8988T (cell line): ENCODE measurements at places on chromosomes 4 and X.

GRCh38 chrX:68940601-68941000, 111.8 kb downstream of the EFNB1 start:
- DNase-seq: no peak

GRCh38 chrX:21590012-21590776, 67.9 kb downstream of the KLHL34 start:
- DNase-seq: no peak

GRCh38 chr4:109942292-109942926, 29.7 kb downstream of the EGF start:
- no peak for DNase-seq

DNA sequence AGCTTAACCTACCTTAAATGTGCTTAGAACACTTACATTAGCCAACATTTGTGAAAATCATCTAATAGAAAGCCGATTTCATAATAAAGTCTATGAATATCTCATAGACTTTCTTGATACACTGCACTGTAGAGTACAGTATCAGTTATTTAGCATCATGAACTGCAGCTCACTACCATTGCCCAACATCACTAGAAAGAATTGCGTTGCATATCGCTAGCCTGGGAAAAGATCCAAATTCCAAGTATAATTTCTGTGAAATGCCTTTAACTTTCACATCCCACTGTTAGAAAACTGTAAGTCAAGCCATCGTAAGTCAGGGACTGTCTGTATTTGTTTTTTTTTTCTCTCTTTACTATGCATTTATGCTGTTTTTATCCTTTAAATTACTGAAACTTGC, 918.6 kb upstream of the PABPC4L start:
- DNase-seq: no peak

DNA sequence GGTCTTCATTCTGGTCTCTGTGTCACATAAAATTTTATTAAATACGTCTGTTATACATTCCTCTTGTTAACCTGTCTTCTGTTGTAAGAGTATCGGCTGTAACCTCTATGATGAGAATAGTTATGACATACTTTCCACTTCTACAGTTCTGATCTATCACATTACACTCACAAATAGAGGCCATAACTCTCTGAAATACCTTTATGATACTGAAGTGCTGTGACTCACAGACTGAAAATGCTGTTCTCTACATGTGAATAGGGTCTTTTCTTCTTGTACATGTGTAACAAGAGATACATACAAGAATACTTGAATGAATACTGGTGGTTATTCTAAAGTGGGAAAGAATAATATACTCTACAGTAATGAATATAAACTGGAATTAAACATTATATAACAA, 1047.6 kb downstream of the TECRL start:
- no peak for DNase-seq

DNA sequence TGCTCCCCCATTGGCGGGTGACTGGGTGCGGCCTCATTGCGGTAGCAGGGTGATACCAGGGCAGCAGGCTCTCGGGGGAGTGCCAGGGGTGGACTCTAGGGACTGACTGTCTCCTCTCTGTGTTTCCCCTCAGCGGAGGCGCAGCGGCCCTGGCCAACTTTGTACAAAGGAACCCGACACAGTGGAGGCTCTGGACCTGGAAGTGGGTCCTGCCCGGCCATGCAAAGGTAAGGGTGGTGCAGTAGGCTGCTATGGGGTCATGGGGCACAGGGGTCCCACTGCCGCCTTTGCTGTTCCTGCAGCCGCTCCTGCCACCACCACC, 16.3 kb downstream of the SULT1B1 start:
- no peak for DNase-seq

GRCh38 chr4:145348291-145348690, 133.4 kb upstream of the SMAD1 start:
- DNase-seq: no peak

GRCh38 chr4:85028910-85029309, 62.4 kb upstream of the WDFY3 start:
- no peak for DNase-seq

DNA sequence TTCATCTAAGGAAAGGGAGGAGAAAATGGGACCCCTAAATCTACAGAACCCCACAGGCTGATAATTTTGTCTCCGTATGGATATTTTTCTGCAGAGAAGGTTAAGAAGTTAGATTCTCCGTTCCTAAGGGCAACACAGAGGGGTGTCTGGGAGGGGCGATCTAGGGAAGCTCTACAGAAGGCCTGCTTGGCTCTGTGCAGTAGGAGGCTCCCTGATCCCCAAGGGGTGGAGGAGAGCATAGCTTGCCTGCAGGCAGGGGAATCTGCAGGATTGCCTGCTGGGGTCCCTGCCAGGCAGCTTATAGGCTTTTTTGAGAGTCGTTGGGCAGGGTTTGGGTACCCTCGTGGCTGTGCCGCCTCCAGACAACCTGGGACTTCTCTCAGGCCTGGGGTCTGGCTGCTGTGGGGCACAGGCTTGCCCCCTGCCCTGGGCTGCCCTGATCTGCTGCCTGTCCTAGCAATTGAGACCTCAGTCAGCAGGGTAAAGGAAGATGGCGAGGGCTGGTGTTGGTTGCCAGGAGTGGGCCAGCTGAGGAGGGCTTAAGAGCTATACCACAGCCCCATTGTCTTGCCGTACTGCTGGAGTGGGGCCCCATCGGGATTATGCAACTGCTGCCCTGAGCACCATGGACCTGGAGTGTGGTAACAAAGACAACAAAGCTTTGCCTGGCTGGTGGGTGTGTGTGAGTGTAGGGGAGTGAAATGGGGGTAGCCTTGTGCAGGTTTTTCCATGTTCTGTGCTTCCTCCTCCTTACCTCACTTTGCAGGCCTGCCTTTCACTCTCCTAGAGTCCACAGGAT, 74.1 kb downstream of the EFNB1 start:
- DNase-seq: no peak

DNA sequence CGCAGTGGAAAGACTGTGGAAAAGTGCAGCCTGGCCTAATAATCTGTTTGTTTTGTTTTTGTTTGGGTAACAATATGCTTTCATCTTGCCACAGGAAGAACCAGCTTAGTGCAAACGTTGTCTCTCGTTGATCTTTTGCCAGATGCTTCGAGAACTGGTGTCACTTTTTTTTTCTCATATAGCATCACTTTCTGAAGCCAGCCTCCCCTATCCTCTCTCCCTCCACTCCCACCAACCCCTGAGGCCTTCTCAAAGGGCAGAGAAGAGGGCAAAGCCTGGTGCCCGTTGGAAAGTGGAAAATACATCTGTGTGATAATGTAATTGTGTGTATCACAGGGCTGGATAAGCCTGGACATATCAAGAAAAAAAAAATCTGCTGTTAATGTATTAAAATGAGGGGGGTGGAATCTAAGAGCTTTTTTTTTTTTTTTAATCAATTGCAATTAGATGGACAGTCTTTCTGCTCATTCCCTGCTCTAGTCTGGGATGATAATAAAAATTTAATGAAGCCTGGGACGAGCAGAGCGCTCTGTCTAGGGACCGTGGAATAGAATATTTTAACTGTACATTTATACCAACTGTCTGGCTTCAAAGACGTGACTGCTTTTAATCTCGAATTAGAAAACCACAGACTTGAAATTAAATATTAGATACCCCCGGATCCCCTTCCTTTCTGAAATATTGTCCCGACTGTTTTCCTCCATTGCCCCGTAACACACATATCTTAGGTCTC, 8.1 kb downstream of the POU4F2 start:
- DNase-seq: no peak

GRCh38 chr4:122978109-122978508, 55.7 kb upstream of the NUDT6 start:
- no peak for DNase-seq

- peak; percentile 28 for DNase-seq
These were observed 4.2 kb downstream of the MID1 start for GRCh38 chrX:10615931-10616774.

GRCh38 chrX:112066813-112067212, 15.8 kb downstream of the TRPC5 start:
- no peak for DNase-seq

- no peak for DNase-seq
These were observed 9.1 kb upstream of the YTHDC1 start for GRCh38 chr4:68358988-68359387.
